ENCODE measurements at places on chromosomes 7 and 10.
A peak's percentile ranks its signal among the peaks of the same experiment; 100 is the strongest.

GRCh38 chr10:131195116-131195515, 116.4 kb downstream of the TCERG1L start:
- no peak for DNase-seq

DNA sequence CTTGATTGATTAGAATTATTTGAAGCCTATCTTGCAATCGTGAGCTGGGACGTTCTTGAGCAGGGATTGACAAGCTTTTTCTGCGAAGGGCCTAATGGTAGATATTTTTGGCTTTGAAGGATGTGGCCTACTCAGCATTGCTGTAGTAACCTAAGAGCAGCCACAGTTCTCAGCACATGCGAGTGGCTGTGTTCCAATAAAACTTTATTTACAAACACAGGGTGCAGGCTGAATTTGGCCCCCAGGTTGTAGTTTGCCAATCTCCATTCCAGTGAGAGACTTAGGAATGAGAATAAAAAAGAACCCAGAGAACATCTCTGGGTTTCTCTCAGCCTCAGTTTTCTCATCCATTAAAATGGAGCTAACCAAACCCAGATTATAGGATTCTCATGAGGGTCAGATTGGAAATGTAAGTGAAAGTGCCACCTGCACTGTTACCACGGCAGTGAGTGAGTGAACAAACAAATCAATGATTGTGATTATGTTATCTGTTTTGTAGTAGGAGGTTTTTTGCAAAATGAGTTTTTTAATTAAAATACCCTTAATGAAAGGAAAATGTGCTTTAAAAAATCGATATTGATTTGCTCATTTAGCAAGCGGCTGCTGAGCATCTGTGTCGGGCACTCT, 664.0 kb downstream of the SDK1 start:
- no peak for DNase-seq

DNA sequence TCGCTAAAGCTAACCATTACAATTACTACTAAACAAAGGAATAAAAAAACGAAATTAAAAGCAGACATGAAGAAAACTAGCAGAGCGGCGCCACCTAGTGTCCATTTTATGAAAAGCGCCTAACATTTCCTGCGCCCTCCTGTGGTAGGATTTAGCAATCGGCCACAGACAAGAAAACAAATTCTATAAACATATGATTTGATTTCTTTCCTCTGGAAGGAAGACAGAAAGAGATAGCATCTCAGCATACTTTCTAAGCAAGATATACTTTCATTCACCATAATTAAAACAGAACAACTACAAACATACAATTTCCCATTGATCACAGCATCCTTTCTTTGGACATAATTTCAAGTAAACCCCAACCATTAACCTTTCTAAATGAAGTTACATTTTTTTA, 337.7 kb upstream of the NPVF start:
- DNase-seq: peak; percentile 76

DNA sequence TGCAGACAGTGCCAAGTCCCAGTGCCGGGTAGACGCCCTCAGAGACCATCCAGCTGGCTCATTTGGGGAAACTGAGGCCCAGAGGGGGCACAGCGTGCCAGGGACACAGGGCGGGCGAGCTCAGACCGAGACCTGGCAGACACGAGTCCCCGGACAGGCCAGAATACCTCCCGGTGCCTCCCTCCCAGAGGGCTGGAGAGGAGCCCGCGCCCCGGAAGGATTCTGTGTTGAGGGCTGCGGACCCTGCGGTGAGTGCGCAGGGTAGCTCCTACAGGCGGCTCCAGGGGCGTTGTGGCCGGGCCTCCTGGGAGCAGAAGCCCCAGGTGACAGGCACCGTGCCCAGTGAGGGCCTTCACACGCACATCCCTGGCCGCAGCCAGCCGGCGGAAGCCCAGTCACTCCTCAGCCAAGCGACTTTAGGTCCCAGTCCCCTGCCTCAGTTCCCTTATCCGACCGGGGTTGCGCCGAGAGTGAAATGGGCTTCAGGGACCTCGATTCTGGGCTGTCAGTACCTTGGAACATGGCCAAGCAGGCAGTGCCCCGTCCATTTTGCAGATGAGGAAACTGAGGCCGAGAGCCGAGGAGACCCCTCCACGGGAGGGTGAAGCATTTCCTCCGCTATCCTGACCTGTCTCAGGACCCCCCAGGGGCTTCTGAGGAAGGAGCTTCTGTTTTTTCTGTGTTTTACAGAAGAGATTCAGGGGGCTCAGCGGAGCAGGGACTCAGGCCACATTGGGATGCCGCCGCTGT, 73.6 kb downstream of the ELFN1 start:
- no peak for DNase-seq

DNA sequence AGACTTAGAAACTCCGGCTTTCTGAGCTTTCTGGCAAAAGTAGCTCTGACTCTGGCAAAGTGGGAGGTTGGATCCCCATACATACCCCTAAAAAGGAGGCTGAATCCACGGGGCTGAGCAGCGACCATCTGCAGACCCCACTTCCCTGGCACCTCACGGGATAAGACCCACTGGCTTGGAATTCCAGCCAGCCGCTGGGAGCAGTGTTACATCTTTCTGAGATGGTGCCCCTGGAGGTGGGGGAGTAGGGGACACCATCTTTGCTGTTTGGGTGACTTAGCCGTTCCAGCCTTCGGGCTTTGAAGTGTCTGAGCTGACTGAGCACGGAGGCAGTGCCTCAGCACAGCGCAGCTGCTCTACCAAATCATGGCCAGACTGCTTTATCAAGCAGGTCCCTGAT, 45.0 kb upstream of the GRM3 start:
- DNase-seq: no peak

- no peak for DNase-seq
Measured at GRCh38 chr7:17300012-17300411, 1.6 kb downstream of the AHR start.

DNA sequence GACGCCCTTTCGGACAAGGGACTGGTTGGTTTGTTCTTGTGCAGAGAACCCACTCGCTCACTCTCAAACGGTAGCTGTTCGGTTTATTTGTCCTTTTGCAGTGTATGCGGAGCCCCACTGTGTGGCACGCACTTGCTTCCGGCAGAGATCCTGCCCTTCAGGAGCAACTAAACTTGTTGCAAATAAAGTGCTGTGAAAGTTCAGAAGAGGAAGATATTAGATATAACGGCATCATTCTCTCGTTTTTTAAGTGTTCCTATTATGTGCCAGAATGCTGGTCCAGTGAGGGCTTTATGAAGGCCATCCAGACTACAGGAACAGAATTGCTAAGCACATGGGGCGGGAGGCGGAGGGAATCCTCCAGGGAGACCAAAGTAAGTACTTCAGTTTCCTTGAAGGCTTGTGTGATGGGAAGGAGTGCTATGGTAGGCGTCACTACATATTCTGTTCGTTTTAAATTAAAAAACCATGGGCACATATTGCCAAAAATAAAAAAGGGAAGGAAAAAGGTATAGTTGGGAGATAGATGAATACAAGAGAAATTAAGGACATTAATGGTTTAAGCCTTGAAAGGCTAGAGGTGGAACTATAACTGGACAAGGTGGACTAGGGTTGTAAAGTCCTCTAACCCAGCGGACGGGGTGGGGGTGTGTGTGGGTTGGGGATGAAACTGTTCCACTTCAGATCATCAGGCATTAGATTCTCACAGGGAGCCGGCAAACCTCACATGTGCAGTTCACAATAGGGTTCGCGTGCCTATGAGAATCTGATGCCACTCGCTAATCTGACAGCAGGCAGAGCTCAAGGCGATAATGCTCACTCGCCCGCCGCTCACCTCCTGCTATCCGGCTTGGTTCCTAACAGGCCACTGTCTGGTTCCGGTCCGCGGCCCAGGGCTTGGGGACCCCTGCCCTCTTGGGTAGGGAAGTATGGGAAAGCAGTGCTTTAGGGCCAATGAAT, 704 bp upstream of the ERLIN1 start:
- no peak for DNase-seq

DNA sequence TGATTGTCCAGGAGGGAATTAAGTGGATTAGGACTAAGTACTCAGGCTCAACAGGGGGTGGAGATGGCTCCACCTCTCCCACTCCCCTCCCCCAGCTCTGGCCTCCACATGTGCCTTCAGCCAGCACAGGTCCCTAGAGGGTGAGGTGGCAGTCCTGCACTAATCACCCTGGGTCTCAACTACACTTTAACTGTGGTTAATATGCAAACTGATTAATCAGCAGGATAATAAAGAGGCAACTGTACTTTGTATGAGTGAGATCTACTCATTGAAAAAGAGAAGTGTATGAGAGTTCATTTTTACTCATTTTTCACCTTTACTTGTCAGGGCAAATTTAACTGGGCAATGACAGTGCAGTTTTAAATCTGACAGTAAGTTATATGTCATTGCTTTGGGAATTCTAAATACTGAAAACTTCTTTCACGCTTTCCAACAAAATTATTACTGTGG, 223.8 kb upstream of the CCDC6 start:
- DNase-seq: no peak

All from naive thymus-derived CD8-positive, alpha-beta T cell (primary cell).